Activated T-helper 9 cell treated with anti-CD3 and anti-CD28 coated beads, Interleukin-2, amount 50 U/mL, for 16 hours (primary cell): ENCODE measurements at places on chromosomes 1 and 21.
A peak's percentile ranks its signal among the peaks of the same experiment; 100 is the strongest.

GRCh38 chr1:203593723-203594122 is 32.9 kb upstream of the ATP2B4 start:
- peak; percentile 38 for DNase-seq

- DNase-seq, result no peak
These were observed 28.3 kb downstream of the PRDX6 start for GRCh38 chr1:173505391-173505790.

DNA sequence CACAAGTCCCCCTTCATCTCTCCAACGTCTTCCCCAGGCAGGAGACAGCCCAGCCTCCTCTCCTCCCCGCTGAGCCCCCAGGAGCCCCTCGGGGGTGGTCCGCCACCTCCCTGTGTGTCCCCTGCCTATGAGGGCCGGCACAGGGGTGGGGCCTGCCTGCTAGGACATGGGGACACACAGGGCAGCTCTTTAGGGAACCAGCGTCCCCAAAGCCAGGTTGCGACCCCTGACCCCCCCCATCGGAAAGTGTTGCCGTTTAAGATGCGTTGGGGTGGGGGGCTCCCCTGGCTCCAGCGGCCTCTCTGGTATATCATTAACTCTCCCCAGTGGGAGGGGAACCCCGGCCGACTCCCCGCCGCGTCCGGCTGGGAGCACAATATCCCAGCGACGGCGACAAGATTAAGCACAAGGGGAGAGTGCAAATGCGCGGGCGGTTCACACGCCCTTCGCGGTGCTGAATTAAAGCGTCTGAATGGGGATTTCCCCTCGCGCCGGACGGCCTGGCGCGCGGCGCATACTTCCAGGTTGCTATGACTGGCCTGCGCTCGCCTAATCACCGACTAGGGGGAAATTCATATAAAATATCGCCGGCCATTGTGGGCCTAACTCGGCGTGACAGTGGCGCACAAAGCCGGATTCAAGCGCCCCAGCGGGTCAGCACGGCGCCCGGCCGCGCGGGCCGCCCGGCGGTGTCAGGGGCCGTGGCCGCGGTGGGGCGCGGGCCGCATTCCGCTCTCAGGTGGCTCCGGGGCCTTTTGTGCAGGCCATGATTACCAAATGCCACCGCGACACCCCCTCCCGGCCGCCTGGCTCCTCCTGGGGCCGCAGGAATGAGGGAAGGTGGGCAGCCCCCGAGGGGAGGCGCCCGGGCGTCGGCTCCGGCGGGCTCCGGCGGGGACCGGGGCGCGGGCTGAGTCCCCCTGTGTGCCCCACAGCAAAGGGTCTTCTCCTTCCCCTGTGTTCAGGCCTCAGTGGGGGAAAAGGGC is 30.9 kb downstream of the WNT3A start:
- no peak for DNase-seq

DNA sequence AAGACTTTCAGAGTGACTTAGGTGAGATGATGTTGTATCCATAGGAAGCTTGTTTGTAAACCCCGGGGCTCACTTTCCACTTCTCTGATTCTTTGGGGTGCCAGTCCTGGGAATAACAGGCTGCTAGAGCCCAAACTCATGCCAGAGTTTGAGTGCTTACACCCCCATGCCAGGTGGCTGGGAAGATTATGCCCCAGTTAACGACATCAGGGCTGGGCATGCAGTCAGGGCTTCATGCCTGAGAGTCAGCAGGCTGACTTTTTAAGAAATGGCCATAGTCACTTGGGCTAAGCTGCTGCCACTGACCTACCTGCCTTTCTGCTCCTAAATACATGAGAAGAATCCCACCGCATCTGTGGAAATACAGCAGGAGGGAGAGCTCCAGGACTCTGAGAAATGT is 425.6 kb upstream of the VAMP3 start:
- DNase-seq, result no peak

DNA sequence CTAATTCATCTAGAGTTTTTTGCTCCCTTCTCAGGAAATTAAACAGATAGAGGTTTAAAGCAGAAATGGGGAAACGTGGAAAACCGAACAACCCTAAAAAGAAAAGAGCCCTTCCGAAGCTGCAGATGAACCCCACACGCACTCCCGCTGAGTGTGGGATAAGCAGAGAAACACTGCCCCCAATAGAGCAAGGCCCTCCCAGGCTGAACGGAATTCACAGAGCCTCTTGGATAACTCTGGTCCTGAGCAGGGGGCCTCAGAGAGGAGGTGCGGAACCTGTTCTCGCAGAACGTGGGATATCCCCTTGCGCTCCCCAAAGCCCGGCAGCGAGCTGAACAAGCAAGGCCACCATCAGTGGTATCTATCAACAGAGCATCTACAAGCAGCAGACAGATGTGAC is 44.9 kb downstream of the SSBP3 start:
- DNase-seq, result no peak

- peak; percentile 98 for DNase-seq
These were observed at the start of gene MKNK1 for GRCh38 chr1:46603858-46604549. TSS of gene MKNK1 (minus strand) at chr1:46604268. CDS start at chr1:46583327, 20,941 bp downstream.

- DNase-seq, result no peak
These were observed 14.3 kb downstream of the NADK start for GRCh38 chr1:1763657-1764621.

DNA sequence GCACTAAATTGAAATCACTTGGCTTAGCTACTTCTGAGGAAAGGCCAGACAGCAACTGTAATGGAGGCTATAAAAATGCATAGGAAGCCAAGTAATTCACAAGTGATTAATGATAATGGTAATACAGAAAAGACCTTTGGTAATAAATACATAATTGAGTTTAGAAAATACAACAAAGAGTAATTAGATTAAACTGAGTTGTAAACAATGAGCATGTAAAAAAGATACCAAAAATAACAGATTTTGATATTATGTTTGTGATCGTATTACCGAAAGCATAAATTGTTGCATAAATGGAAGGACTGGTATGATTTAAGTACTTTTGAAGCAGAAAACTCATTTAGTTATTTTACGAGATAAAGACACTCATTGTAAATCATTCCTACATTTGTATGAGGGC is 556.7 kb upstream of the TMPRSS15 start:
- DNase-seq, result no peak

GRCh38 chr1:216200941-216201340 is 222.3 kb downstream of the USH2A start:
- no peak for DNase-seq

GRCh38 chr1:183551924-183552323 is 38.3 kb downstream of the NCF2 start:
- DNase-seq, result no peak

DNA sequence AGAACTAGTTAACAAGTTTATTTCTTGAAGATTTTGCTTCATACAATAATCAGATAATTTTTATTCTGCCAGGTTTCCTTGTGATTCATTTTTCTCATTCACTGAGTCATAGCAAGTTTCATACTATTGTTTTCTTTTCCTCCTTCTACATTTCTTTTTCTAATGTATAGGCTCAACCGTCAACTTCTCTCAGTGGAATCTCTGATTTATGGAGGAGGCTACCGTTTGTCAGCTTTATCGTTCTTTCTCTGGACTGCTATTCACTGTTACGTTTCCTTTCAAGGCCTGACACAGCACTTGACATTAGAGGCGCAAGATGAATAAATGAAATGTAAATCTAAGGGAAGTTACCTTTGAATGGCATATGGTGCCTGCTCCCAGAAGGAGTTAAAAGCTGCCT is 284.3 kb upstream of the NR5A2 start:
- DNase-seq, result no peak

DNA sequence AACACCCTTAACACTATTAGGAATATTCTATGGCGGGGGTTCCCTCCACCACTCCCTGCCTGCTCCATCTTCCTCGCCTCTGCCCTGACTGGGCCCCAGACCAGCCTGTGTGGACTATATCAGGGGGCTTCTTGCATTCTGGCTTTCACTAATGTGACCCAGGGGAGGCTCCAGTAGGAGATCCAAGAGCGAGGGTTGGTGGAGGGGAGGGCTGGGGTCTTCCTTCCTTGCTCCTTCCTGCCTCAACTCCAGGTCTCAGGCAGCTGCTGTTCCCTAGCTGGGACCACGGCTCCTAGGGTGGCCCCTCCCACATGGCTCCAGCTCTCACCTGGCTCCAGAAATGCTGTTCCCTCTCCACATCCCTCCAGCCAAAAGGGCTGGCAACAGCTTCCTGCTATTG is 257.4 kb downstream of the MATN1 start:
- no peak for DNase-seq

- no peak for DNase-seq
These were observed 10.3 kb upstream of the SLC45A1 start for GRCh38 chr1:8307628-8308027.

DNA sequence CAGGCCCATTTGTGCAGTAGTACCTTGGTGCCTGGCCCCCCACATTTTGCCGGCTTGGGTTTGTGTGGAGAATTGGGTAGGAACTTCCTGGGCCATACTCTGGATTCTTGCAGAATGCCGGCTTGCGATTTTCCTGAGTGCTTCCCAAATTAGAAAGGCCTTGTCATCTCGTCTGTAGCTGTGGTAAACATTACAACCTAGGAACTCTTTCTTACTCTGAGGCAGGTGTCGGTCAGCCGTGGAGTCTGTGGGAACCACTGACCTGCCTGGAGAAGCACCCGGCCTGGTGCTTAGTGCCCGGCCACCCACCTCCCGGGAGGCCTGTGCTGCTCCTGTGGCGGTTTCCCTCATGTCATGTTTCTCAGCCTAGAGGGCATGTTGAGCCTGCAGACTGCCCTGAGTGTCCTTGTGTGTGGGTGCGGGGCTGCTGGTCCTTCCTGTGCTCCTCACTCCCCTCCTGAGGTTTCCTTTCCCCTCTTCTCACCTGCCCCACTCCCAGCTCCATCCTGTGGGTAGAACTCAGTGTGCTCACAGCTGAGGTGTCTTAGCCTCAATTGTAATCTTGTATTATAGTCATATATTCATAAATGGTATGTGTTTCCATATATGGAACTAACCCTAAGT is 64.7 kb downstream of the S100B start:
- DNase-seq, result no peak

DNA sequence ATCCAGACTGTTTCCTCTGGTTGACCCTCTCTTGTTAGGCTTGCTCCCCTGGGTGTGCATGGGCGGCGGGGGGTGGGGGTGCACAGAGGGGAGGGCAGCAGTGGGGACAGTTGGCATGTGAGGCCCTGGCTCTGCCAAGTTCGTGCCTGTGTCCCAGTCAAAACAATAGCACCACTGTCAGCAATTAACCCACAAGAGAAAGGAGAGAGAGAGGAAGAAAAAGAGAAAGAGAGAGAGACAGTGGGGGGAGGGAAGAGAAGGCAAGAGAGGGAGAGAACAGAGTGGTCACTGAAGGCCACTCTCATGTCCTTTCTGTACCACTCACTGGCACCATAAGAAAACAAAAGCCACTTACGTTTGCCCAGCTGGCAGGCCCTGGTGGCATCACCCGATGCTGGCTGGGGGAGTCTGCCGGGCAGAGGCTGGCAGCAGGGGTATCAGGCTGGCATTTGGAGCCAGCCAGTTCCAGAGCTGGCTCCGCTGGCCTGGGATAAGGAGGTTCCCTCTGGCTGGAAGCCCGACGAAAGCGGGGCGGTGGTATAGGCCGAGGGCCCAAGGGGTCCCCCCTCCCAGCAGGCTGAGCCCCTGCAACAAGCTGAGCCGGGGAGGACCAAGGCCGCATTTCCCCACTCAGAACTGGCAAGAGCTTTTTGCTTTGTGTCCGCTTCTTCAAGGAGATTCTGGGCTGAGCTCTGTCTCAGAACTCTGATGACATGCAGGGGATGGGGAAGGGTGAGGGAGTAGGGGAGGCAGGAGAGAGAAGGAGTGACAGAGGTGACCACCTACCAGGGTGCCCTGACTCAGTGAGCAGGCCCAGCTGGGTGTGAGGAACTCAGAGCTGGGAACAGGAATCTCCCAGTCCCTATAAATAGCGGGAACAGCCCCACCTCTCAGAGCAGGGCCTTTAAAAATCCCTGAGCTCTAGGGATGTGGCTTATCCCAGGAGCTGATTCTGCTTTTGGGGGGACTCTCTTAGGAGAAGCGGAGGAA is 27.9 kb downstream of the PIK3C2B start:
- no peak for DNase-seq

DNA sequence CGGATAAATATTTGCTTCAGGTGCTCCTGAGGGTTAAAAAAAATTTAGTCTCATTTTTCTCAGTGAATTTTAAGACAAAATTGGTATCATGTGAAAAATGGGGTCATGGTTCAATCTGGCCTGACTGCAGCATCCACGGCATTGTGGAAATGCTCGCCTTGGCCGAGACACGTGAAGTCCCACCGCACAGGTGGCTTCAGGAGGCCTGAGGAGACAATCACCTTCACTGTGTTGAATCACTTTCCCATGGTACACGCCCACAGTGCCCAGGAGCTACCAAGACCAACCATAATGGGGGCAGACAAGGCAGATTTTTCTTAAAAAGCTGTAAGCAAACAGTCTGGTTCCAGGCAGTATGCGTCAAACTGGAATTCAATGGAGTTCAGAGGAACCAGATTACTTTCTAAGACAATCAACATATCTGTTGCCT is 11.0 kb upstream of the CPLANE2 start:
- no peak for DNase-seq

DNA sequence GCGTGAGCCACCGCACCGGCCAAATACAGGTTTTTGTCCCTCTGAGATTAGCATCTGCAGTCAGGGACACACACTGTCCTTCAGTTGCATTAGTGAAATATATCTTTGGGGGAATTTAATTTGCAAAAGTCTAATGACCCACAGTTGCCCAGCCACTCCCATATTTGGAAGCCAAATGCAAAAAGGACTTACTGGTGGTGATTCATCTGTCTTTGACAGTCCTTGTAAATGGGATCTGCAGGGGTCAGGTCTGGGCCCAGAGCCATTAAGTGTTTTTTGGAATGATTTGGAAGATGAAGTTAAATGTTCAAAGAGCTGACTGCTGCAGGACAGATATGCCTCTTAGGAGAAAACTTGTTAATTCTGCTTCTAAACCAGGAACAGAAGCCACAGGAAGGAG is 44.6 kb upstream of the DNASE2B start:
- DNase-seq, result no peak

DNA sequence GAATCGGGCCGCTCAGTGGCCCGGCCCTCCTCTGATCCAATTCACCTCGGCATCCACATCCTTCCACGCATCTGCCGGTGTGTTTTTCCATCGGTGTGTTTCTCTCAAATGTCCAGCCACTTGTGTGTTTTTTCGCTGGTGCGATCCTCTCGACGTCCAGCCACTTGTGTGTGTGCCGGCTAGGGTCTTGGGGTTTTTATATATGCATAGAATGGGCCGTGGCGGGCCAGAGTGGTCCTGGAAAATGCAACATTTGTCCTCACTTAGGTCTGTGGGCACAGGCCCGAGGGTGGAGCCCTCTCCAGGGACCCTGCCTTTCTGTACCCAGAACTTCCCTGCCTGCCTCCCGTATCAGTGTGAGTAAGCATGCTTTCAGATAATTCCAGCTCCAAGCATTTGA is 1106.4 kb downstream of the AMY1C start:
- no peak for DNase-seq

- DNase-seq, result no peak
These were observed 352 bp downstream of the KCNK1 start for GRCh38 chr1:233614173-233614742.

GRCh38 chr1:205812878-205813754 is at the start of gene SLC41A1:
TSS of gene SLC41A1 (minus strand) at chr1:205813198. CDS start at chr1:205810441, 2,757 bp downstream.
- peak; percentile 85 for DNase-seq

- no peak for DNase-seq
These were observed 9.4 kb downstream of the PEA15 start for GRCh38 chr1:160214481-160215140.
